Activated CD4-positive, alpha-beta T cell treated with anti-CD3 and anti-CD28 coated beads, Interleukin-2, amount 50 U/mL, for 1 hour (primary cell): ENCODE measurements at places on chromosomes 11 and 22.

DNA sequence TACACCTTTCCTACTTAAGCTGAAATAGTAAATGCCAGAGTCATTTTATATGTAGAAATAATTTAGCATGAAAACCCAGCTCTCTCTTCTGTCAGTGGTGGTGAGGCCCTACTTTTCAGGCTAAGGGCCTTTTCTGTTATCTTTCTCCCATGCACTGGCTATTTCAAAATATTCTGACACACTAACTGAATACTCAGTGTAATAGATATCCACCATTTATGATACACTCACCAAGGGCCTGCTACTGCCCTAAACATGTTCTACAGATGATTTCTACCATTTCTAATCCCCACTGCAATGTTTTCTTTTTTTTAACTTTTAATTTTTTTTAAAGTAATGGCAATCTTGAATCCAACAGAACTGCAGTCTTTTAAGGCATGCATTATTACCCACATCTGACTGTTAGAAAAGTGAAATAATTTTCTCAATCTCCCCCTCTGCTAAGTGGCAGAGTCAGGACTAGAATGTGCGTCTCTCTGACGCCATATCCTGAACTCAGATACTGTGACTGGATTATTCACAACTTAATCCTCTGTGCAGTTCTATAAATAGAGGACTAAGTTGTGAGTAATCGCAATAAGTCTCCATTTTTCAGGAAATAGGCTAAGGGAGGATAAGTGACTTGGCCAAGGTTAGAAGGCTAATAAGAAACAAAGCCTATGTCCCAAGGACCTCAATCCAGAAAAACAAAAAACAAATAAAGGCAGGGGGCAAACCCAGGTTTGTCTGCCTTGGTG, 44.0 kb downstream of the GRAMD1B start:
- no peak for DNase-seq

DNA sequence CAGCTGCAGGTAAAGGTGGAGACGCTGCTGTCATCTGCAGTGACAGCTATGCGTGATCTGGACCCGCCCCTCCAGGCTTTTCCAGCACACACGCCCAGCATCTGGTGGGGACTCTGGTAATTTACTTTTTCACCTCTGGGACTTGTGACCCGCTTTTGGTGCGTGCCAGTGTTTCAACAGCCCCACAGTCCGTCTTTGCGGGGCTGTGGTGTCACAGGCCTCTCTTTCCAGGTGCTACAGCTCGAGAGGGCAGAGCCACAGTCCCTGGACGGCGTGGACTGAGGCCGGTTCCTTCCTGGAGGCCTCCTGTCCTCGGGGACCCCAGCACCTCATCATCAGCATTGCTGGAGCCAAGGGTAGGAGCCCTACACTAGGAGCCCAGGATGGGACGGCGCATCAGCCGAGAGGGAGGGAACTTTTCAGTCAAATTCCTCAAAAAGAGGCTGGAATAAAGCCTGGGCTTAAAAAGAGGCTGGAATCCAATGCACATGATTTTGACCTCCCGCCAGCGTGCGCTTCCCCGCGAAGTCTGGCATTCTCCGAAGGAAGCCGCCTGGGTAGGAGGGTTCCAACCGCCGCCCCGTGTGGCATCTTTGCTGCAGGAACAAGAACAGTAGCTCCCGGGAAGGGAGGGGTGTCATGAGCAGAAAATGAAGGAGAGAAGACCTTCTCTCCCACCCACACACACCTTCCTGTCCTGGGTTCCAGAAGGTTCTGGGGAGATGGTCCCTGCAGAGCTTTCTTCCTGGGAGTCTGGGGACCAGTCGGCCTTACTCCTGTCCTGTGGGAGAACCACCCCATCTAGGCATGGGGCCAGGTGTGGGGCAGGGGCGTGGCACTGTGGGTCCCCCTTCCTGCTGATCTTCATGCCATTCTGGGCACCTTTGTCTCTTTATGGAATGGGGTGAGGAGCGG, 25.7 kb upstream of the KRTAP5-7 start:
- DNase-seq: no peak

DNA sequence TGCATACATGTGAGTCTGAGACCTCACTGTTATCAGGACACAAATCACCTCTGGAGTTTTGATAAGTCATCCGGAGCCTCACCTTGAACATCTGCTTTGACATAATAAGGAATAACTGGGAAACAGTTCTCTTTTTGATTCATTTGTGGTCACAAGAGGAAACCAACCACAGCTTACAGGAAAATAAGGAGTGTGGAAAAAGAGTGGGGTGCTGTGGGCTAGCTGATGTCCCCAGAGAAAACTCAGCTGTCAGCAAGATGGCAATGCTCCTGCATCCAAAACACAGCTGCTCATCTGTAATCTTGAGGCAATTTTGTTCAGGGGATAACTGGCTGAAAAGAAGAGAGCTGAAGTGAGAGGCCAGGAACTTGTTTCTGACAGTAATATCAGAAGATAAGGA, 416.4 kb upstream of the SYN3 start:
- DNase-seq: no peak

GRCh38 chr22:39296981-39297489, 22.4 kb downstream of the RPL3 start:
- no peak for DNase-seq

GRCh38 chr11:105553025-105553424, 56.8 kb upstream of the GRIA4 start:
- no peak for DNase-seq

DNA sequence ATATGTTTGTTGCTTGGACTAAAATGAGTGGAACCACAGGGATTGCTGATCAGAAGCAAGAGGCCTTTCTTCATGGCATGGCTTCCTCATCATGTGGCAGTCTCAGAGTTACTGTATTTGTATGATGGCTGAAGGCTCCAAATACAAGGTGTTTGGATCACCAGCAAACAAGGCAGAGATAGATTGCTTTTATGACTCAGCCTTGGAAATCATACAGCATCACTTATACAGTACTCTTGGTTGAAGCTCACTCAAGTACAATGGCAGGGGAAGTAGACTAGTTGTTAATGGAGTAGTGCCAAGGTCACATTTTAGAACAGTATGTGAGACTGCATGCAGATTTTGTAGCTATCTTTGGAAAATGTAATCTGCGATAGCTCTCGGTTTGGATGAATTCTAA, 16.6 kb downstream of the CAPRIN1 start:
- no peak for DNase-seq

DNA sequence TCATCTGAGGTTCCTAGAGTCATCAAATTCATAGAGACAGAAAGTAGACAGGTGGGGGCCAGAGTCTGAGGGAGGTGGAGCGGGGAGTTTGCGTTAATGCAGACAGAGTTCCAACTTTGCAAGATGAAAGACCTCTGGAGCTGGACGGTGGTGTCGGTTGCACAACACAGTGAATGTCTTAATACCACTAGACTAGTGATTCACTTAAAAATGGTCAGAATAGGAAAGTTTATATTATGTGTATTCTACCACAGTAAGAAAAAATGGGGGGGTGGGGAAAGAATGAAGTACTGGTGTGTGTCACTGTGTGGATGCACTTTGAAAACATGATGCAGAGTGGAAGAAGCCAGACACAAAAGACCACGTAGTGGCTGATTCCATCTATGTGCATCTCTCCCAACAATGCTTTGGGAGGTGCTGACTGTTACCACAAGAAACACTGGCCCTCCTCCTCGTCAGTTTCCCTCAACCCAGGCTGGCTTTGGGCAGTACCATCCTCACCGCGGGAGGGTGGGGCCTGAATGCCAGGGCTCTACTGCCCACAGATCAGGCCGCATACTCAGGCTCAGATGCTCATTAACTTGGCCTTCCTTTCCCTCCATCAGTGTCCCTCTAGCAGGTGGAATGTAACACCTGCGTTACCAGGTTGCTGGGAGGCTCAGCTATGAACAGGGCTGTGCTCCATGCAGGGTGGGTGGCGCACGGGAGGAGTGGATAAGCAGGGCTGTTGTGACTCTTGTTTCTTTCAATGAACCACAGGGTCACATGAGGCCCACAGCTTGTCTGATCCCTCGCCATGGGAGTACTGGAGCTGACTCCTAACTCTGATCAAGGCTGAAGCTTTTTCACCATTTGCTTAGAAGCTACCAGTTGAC, 297.0 kb downstream of the CTTN start:
- DNase-seq: no peak

DNA sequence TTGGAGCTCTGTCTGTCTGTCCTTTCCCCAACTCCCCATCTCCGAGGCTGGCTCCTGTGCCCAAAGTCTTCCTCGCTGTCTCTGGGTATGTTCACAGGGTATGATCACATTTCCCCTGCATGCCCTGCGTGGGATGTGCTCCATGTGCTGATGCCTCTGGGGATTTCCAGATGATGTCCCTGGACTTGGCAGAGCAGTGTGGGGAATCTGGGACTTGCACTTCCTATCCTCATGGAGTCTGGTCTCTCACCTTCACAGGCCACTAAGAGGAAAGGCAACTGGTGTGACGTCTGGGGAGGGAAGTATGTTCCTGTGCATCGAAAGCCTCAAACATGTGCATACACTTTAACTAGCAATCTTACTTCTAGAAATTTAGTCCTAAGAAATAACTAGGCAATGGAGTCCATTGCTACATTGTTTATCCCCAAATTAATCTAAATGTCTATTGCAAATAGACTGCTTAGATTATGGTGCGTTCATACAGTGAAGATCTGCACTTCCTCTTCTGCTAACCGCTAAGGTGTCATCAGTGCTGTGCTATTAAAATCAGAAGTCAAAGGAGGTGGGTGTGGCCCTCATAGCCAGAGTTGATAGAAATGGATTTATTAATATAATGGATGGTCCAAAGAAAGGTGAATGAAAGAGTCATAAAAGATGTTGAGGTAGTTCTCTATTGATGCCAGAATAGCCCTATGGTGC, 20.8 kb downstream of the TIMP3 start:
- DNase-seq: no peak

GRCh38 chr22:23373601-23374000, 193.3 kb downstream of the BCR start:
- DNase-seq: no peak

DNA sequence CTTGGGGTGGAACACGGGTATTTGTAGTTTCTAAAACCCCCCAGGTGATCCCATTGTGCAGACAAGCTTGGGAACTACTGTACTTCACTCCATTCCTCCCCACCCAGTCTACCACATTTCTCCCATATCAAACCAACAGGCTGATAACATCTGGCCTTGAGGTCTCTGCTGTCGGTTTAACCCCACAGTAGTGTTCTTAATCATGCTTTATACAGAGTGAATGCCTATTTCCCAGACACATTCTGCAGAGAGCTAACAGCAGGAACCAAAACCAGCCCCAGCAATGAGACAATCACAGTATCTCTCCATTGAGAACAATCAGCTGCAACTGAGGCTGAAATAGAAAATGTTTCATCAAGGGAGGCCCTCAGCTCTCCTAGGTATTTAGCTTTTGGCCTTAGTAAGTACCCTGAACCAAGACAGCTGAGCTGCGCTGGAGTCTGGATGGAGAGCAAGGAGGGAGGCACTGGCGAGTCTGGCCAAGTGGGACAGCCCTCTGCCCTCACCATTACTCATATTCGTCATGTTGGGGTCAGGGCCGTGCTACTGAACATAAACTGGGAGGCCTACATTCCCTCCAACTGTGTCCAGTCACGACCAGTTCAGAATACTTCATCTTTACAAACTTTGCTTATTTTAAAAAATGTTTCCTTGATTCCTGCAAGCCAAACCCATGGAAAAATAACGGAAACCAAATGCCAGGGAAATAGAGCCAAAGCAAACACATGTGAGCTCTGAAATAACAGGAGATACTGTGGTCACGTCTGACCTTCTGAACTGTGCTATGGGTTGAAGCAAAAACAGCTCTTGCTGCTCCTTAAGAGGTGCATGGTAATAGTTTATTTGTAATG, 81.0 kb downstream of the CCDC34 start:
- DNase-seq: no peak

- no peak for DNase-seq
Observed at GRCh38 chr11:59292611-59293010, 66.1 kb upstream of the OR5AN1 start.

DNA sequence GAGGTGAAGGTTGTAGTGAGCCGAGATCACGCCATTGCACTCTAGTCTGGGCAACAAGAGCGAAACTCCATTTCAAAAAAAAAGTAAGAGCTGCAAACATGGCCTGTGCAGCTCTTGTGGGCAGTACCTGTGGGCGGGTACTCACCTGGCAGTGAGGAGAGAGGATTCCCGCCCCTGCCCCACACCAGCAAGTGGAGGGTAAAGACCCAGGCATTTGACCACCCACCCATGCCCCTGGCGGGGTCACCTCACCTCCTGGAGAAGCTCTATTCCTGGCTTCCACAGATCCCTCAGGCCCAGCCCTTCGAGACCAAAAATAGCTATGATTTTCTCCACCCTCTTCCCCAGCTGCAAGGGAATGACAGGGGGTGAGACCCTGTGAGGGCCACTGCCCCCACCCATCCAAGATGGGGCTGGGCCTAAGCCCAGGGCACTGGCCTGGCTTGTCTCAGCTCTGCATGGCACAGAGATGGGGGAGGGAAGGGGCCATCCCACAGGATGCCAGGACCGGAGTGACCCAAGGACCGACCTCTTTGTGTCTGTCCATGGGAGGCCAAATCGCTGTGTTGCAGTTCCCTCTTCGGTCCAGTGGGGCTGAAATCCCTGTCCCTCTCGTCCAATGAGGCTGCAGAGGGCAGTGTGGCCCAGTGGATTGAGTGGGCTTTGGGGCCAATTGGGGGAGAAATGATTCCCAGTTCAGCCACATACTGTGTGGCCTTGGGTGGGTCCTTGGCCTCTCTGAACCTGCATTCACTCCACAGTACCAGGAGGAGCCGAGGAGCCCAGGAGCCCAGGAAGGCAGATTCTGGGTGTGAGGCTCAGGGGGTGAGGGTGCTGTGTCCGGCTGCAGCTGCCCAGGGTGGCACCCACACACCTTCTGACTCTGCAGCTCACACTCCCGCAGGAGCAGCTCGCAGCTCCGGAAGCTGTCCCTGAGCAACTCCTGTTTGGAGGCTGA, 14.6 kb downstream of the SEC14L6 start:
- DNase-seq: no peak

DNA sequence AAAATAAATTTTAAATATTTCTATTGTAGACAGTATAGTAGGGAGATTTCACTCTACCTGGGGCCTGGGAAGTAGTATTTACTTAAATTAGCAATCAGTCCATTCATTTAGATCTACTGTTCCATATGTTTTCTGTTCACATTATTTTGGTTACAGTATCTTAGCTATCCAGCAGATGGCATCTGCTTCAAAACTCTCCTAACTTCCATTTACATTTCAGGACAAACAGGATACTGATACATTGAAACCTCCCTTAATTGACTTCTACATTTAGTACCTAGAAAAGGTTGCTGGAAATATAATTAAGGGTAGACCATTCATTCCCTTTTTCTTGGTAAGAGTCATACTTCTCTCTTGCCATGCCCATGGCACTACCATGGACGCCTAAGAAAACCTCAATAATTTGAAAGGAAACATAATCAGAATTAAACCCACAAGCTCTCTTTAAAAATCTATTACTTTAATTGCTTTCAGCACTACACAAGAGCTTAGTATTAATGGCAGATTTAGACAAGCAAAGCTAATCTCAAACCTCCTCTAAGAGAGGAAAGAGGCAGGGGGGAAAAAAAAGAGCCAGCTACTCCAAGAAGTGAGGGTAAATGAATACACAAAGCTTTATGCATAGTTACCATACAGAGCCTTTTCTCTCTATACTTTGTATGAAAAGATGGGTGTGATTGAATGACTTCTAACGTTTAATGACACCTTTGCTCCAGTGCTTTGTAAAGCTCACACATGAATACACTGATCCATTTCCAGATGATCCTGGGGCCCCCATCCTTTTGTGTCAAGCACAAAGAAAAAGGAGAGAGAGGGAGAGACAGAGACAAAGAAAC, 131.2 kb upstream of the MTMR2 start:
- no peak for DNase-seq

GRCh38 chr11:73481626-73482025, 105.4 kb downstream of the RELT start:
- DNase-seq: no peak

- DNase-seq: no peak
Observed at GRCh38 chr22:17779286-17780115, 5.2 kb upstream of the BID start.

- DNase-seq: no peak
Observed at GRCh38 chr22:21025266-21025665, 7.1 kb downstream of the SLC7A4 start.
